ENCODE measurements at places on chromosomes 3 and 15.

GRCh38 chr15:56783156-56783856 lies 50.0 kb upstream of the ZNF280D start:
- no peak for DNase-seq

GRCh38 chr3:114144909-114145688 lies 33.8 kb downstream of the DRD3 start:
- DNase-seq: peak; percentile 98

- no peak for DNase-seq
These were observed 63.1 kb downstream of the MAP6D1 start for GRCh38 chr3:183762304-183762703.

GRCh38 chr3:16686679-16687078 lies 81.5 kb upstream of the DAZL start:
- DNase-seq: no peak

DNA sequence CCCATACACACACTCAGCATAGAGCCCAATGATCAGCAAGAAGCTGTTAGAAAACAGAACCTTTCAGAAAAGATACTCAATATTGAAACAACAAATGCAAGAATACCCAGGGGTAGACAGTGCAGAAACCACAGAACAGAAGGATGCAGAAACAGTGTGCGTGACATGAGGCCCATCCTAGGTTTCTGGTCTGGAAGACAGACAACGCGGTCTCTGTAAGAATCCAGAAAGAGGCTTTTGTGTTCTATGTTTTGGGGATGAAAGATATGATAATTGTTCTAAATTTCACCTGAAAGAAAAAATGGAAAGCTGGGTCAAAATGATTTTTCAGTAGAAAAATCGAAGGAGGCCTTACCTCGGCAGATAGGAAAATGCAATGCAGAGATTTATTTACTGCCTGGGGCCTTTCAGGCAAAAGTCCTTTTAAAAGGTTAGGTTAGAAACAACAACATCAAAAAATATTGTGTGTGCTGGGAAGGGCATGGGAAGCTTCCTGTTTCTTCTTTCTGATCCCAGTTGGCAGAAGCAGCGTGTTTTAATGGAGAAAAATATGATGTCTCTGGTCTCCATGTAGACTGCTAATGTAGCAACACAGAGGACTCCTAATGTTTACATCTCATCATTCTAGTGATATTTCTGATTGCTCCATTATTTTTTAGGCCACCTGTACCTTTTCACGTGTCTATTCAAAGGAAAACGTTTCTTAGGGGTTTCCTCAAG lies 17.0 kb downstream of the SYNM start:
- no peak for DNase-seq

DNA sequence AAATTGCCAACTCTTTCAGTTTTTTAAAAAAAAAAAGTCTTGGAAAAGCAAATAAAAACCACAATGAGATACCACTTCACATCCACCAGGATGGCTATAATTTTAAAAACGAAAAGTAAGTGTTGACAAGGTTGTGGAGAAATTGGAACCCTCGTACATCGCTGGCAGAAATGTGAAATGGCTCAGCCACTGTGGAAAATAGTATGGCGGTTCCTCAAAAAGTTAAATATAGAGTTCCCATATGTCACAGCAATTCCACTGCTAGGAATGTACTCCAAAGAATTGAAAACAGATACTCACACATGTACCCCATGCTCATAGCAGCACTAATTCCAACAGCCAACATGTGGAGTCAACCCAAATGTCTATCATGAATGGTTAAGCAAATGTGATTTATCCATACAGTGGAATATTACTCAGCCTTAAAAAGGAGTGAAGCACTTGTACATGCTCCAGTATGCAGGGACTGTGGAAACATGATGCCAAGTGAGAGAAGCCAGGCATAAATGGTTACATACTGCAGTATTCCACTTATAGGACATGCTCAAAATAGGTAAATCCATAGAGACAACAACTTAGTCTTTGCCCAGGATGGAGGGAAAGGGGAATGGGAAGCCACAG lies 73.8 kb upstream of the PCSK6 start:
- DNase-seq: no peak

GRCh38 chr3:136819392-136819730 lies 435 bp downstream of the SLC35G2 start:
- DNase-seq: peak; percentile 83

DNA sequence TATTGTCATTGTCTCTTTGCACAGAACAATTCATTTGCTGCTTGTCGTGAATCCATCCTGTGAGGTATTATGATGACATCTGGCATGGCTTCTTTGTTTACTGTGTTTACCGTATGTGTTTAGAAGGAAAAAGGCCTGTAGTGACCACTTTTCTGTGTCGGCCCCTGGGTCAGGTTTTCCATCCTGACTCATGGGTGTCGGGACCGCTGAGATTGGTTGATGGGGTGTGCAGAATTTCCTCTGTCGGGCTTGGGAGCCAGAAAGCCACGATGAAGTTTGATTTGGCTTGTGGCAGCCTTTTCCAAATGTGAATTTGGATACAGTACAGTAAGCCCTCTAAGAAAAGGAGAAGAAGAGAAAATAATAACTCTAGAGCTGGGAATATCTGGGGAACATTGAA lies 113.5 kb downstream of the FNDC3B start:
- DNase-seq: peak; percentile 69

DNA sequence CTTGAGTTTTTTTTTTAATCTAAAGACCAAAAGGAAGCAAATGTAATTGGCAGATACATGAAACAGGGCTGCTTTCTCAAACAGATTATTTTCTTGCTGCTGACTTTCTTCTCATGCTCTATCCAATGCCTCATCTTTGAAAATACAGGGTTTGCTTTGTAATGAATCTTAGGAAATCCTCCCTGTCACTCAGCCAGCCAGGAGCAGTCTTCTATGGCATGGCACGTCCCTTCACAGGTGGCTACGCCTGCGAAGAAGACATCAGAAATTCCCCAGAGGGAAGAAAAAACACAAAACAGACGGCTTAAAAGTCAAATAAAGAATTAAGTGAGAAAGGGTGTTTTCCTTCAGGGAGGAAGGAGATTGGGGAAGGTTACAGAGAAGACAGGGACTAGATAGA lies 242.5 kb downstream of the IGSF11 start:
- no peak for DNase-seq

DNA sequence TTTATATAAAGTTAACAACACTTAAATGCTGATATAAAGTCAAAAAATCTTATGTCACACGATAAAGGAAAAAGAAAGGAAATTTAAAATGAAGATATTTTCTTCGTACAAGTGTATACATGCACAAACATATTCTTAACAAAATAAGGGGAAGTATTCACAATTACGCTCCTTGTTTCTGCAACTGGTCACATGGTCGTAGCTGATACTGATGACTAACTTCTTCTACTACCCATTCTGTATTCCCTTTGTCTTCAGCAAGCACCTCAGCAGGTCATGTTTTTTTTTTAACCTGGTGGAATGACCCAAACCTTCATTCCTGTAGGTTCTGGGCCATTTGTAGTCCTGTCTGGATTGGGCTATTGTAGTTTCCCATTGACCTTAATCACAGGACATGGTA lies 30.0 kb upstream of the CMTM8 start:
- no peak for DNase-seq

DNA sequence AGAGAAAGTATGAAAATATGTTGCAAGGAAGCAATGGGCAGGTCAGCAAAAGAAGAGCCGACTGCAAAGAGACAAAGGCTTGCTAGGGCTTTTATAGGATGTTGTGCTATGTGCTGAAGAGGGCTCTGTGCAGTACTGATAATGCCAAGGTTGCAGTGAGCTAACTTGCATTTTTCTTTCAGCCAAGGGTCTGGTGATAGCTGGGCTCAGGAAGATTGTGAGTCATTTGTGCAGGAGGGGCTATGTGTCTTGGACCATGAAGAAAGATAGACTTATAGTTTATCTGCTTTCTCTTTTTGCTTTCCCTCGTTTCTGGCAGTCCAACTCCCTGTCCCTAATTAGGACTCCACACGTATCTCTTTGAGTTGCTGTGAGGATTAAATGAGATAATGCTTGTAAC lies 64.5 kb upstream of the LRIG1 start:
- DNase-seq: no peak

GRCh38 chr3:46846624-46847542 lies 16.4 kb downstream of the MYL3 start:
- no peak for DNase-seq

- DNase-seq: no peak
These were observed 106.0 kb downstream of the MEX3B start for GRCh38 chr15:81939604-81940440.

DNA sequence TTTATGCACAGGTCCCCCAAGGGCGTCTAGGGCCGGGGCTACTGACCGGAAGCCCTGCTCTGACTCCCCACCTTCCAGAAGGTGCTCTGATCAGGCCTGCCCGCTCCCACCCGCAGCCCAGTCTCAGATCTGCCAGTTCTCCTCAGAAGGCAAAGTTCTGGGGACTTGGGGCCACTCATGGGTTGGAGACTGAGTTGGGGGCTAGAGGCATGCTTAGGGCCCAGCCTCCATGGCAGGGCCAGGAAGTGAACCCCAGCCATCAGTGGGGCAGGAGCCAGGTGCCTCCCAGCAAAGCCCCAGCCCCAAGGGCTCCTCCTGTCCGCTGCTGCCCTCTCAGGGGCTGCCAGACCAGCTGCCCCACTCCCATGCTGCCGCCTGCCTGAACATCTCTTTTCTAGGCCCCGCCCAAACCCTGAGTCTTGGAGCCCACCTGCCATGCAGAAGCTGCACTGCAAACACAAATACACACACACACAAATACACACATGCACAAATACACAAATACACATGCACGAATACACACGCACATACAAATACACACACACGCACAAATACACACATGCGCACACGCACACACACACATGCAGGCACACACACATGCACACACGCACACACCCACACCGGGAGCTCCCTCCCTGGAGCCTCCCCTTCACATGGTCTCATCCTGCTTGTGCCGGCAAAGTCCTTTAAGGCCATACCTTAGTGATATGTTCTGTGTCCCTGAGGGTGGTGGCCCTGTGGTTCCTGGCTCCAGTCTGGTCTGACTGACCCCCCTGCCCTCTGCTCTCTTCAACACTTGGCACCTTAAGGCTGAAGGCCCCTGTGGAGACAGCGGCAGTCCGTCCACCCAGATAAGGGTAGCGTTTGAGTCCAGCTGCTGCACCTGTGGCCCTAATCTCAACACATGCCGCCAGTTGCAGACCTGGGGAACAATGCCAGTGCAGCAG lies 59.2 kb upstream of the KLF13 start:
- DNase-seq: no peak

DNA sequence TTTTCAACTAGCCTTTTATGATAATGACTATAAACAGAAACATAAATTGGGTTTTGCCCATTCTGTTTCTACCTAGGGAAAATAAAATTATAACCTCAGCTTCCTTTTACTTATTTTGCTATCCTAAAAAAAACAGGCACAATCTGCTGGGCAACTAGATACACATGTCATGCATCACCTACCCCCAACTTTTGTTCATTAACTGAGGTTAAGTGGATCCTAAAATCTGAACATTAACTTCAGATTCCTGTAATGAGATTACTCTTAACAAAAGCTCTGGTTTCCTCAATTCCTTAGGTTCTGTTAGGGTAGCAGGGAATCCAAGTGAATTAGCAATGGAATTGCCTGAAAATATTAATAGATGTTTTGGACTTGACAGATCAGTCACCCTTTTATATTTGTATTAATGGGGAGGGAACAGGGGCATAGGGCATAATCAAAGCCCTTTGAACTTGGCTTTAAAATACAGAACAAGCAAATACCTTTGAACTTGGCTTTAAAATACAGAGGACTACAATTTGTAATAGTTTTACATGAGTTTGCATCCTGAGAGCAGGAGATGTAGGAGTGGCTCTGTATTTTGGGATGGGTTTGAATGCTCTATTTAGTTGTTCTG lies 106.6 kb downstream of the FEZF2 start:
- no peak for DNase-seq

- DNase-seq: peak; percentile 41
These were observed 117.8 kb upstream of the PRICKLE2 start for GRCh38 chr3:64342940-64343688.

GRCh38 chr15:80252121-80252518 lies at the start of gene CTXND1:
Gene CTXND1 (minus strand): TSS chr15:80252213. CDS start chr15:80201949, 50,264 bp downstream.
- no peak for DNase-seq

DNA sequence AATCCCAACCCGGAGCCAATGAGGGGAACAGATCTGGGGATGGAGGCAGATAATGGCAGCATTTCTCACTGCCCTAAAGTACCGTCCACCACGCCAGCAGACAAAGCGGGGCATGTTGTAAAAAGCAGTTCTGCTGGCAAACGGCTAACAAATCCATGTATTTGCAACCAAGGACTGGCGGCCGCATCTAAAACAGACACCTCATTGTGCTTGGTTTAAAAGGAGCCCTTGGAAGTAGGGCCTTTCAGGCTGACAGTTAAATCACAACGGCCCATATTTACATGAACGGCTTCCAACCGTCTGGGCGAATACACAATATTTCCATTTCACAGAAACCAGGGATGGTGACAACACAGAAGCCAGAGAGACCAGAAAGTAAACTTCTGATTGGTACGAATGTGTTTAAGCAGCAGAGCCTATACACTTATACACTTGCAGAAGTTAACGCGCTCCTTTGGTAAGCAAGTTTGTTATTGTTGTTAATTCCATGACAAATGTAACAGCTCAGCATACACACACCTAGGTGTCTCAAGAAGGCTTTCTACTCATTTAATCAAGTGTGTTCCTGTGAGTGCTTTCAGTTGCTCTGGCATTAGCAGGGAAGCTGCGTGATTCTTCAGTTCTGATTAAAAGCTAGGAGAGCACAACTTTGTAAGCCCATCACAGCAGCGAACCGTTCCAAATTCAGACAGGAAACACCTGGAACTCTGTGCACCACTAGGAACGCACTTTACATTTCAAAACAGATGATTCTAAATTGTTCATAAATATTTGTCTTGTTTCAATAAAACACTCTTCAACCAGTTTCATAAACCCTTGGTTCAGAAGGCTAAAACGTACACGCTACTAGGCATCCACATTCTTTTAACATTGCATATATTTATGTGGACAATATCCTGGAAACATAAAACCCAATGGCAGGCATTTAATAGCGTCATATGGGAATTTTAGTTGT lies 112.9 kb downstream of the PDZRN3 start:
- DNase-seq: no peak

DNA sequence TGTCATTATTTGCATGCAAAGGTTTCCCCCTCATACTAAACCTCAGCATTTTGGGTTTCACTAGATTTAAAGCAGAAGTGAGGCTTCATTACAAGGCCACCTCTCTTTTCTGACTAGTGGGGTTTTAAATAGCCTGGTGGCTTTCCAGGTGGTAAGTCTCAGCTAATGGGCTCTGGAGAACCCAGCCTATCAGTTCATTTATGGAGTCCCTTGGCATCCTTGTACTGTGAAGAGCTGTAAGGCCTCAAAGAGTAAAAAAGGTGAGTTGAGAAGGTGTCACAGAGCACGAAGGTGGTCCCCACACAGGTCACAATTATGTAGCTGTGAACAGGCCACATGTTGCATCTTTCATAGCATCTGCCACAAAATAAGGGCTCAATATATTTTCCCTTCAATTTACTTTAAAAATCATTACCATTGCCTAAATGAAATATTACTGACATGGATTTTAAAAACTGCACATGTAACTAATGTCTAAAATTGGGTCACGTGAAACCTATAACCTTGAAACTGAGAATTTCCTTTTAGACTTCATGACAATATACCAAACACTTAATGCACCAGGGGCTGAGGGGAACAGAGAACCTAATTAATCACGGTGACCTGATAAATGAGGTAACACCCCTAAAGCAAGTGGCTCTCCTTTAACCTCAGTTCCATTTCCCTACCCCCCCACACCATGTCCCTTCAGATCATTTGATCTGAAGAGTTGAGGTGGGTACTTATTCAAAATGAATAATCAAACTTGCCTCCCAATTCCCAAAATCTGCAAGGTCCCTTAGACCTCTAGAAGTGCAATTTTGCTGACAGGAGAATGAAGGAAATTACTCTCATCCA lies 1.3 kb downstream of the NGLY1 start:
- no peak for DNase-seq

GRCh38 chr3:31934866-31935265 lies 46.2 kb downstream of the OSBPL10 start:
- no peak for DNase-seq

All from stromal cell of bone marrow (primary cell).